ENCODE measurements at places on chromosomes 7 and 10. TPM values are rescaled to one million over a fixed set of nuclear protein-coding genes. Genes with fewer than 3 reads are reported as not detected.

GRCh38 chr10:30759423-30759822 is 129.9 kb upstream of the LYZL2 start:
- no peaks in the 10 kb centered on the region for H3K4me1 ChIP-seq
- no peaks in the 10 kb centered on the region for H3K36me3 ChIP-seq
- H3K27me3 ChIP-seq = no peaks in the 10 kb centered on the region
- no peak overlapping the region for H3K27ac ChIP-seq

DNA sequence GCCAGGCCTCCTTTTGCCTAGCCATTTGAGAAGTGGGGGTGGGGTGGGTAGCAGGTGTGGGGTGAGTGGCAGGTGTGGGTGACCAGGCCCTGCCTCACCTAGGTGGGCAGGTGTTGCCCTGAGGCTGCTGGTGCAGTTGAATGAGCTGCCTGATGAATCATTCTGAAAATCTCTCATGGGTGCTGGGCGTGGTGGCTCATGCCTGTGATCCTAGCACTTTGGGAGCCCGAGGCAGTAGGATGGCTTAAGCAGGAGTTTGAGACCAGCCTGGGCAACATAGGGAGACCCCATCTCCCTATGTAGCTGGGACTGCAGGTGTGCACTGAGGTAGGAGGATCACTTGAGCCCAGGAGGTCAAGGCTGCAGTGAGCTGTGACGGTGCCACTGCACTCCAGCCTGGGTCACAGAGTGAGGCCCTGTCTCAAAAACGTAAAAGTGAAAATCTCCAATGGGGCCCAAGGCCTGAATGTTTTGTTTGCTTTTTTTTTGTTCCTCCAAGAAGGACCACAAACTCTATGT is 17.7 kb downstream of the TSPAN14 start:
- H3K4me3 ChIP-seq = peak overlapping the region; percentile 12
- peaks cover 91% of the 10 kb centered on the region for H3K4me1 ChIP-seq
- peaks cover 5% of the 10 kb centered on the region for H3K36me3 ChIP-seq
- peak overlapping the region; percentile 100 for H3K27ac ChIP-seq
- no peak for DNase-seq

GRCh38 chr7:102272075-102272916 is 14.4 kb upstream of the SH2B2 start:
- no peak overlapping the region for H3K27ac ChIP-seq
- no peaks in the 10 kb centered on the region for H3K36me3 ChIP-seq
- H3K4me3 ChIP-seq = no peak overlapping the region

- peak overlapping the region; percentile 89 for H3K27ac ChIP-seq
- H3K4me3 ChIP-seq = peak overlapping the region; percentile 68
- H3K36me3 ChIP-seq = peaks cover 15% of the 10 kb centered on the region
- DNase-seq = no peak
Measured at GRCh38 chr7:141014125-141014523, 628 bp downstream of the MRPS33 start.

- H3K27me3 ChIP-seq = no peaks in the 10 kb centered on the region
- H3K36me3 ChIP-seq = peaks cover 18% of the 10 kb centered on the region
- peak overlapping the region; percentile 86 for H3K27ac ChIP-seq
- no peak overlapping the region for H3K4me3 ChIP-seq
Measured at GRCh38 chr10:79139124-79139835, 70.5 kb downstream of the ZMIZ1 start.

DNA sequence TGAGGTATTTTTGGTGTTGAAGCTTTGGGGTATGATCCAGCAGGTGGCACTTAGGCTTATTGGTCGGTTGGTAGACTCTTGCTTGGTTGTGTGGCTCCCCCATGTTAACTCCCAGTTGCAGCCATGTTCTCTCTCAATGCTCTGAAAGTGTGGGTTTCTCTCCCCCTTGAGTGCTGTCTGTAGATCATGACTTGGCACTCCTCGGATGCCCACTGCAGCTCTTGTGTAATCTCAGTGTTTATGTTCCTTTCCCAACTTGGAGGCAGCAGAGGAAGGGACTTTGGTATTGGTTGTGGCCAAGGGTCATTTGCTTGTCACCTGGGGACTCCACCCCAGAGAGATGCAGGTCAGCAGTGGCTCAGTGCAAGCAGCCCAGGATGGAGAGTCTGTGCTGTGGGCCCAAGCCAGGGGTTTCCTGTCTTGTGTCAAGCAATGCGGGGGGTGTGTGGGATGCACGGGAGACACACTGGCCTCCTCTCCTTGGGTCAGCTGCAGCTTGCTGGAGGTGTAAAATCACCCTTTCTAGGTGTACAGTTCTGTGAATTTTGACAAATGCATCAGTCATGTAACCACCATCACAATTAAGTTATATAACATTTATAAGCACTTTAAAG is 36.9 kb downstream of the PIK3CG start:
- DNase-seq = no peak
- H3K4me3 ChIP-seq = no peak overlapping the region
- H3K27ac ChIP-seq = no peak overlapping the region
- H3K4me1 ChIP-seq = no peaks in the 10 kb centered on the region
- H3K36me3 ChIP-seq = no peaks in the 10 kb centered on the region
- no peaks in the 10 kb centered on the region for H3K27me3 ChIP-seq

- DNase-seq = no peak
- H3K4me1 ChIP-seq = no peaks in the 10 kb centered on the region
- no peak overlapping the region for H3K27ac ChIP-seq
Measured at GRCh38 chr7:124956160-124956559, 26.5 kb upstream of the POT1 start.

GRCh38 chr10:96488161-96488935 is 25.4 kb downstream of the TLL2 start:
- no peaks in the 10 kb centered on the region for H3K27me3 ChIP-seq
- no peak for DNase-seq
- H3K36me3 ChIP-seq = no peaks in the 10 kb centered on the region

DNA sequence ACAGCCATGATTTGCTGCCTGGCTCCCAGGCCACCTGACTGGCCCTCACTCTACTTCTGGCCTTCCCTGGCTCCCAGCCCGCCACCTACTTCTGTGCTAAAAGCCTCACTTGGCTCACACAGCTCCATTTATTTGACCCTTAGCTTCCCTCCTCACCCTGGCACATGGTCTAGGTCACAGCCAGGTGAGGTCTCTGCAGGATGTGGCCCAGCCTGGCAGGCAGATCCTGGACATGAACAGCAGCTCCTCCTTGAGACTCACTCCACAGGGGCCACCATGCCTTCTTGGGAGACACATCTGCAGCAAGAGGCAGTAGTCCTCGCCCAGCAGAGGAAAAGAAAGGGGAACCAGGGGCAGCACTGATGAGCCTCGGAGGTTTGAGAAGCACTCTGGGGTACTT is 64.6 kb downstream of the GRID1 start:
- no peaks in the 10 kb centered on the region for H3K36me3 ChIP-seq
- no peaks in the 10 kb centered on the region for H3K4me1 ChIP-seq
- H3K27me3 ChIP-seq = no peaks in the 10 kb centered on the region
- no peak overlapping the region for H3K27ac ChIP-seq
- no peak for DNase-seq
- H3K4me3 ChIP-seq = no peak overlapping the region

- no peaks in the 10 kb centered on the region for H3K27me3 ChIP-seq
- H3K36me3 ChIP-seq = no peaks in the 10 kb centered on the region
- DNase-seq = no peak
- H3K4me1 ChIP-seq = peaks cover 3% of the 10 kb centered on the region
- H3K27ac ChIP-seq = peak overlapping the region; percentile 80
- no peak overlapping the region for H3K4me3 ChIP-seq
Measured at GRCh38 chr7:99102809-99103690, 40.9 kb downstream of the SMURF1 start.

DNA sequence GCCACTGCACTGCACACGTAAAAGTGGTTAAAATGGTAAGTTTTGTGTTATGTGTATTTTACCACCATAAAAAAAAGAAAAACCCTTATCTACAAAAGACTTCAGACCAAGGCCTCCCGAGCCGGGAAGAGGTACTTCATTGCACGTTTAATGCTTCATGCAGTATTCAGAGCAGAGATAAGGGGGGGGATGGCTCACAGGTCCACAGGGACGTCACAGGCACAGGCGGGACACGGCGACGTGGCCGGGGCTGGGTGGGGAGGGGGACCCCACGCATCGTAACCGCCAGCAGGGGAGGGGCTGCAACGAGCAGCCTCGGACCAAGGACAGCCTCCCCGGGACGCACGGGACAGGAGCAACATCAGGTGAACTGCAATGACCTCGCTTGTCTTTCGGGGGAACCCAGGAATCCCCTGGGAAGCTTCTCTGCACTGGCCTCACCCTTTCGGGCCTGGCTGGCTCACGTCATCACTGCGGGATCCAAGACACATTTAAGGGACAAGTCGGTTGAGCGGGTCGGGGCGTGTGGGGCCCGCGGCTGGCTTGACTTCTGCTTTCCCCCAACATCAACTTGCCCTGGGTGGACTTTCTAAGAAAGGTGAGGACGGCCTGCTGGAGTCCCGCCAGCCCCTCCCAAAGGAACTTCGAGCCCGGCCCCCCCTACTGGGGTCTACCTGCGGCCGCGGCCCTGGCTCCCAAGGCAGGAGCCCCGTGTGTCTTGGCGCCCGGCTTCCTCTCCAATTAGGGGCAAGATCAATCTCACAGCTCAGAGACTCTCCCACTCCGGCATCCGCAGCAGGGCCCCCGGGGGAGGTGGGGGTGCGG is 29.6 kb upstream of the PDGFA start:
- no peak for DNase-seq
- no peak overlapping the region for H3K4me3 ChIP-seq
- H3K27me3 ChIP-seq = no peaks in the 10 kb centered on the region

DNA sequence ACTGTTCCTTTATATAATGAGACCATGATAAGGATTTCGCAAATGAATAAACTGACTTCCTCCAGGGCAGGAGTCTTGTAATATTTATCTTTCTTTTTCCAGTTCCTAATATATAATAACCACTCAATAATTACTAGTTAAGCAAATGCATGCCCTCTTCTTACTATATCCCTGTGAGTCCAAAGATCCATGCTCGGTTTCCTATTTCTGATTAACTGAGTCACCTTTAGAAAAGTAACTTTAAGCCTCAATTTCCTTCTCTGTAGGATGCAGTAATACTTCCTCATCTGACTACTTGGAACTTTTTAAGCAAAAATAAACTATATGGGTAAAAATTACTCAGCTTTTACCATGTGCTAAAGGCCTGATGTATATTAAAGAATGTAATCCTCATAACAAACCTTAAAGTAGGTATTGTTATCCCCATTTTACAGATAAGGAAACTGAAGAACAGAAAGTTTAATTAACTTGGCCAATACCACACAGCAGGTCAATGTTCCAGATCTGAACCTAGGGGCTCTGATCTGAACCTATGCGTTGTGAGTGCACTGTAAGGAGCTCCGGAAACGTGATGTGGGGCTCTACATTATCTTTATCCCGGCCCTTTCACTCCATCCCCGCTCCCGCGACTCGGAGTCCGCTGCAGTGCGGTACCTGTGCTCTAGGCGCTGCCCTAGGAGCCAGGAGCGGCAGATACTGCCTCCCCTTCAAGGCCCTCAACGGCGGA is 458 bp downstream of the COX15 start:
- peaks cover 27% of the 10 kb centered on the region for H3K4me1 ChIP-seq
- no peaks in the 10 kb centered on the region for H3K27me3 ChIP-seq
- no peaks in the 10 kb centered on the region for H3K36me3 ChIP-seq
- DNase-seq = no peak
- H3K4me3 ChIP-seq = peak overlapping the region; percentile 77

DNA sequence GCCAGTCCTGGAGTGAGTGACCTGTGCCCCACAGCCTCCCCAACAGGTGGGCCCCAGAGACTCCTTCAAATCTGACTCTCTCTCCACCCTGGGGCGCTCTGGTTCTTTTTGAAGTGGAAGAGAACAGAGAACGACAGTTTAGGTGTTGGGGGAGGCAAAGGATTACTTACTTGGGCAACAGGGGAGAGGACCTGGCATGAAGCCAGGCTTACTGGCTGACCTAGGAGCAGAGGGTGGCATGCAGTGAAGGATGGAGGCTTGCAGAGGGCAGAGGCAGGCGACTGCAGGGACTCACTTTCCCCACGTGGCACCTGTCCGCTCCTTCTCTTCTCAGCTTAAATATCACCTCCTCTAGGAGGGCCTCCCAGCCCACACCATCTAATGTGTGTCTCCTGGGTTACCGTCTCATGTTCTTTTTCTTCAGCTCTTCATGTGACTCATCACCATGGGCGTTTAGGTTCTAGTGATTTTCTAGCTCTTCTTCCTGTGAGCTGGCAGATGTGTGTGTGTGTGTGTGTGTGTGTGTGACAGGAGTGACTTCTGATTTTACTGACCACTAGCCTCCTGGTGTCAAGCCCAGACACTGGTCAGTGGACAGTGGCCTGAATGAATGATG is 15.5 kb downstream of the LZTS2 start:
- no peaks in the 10 kb centered on the region for H3K36me3 ChIP-seq
- H3K4me3 ChIP-seq = no peak overlapping the region
- H3K4me1 ChIP-seq = peaks cover 15% of the 10 kb centered on the region
- no peak overlapping the region for H3K27ac ChIP-seq
- H3K27me3 ChIP-seq = no peaks in the 10 kb centered on the region
- no peak for DNase-seq

DNA sequence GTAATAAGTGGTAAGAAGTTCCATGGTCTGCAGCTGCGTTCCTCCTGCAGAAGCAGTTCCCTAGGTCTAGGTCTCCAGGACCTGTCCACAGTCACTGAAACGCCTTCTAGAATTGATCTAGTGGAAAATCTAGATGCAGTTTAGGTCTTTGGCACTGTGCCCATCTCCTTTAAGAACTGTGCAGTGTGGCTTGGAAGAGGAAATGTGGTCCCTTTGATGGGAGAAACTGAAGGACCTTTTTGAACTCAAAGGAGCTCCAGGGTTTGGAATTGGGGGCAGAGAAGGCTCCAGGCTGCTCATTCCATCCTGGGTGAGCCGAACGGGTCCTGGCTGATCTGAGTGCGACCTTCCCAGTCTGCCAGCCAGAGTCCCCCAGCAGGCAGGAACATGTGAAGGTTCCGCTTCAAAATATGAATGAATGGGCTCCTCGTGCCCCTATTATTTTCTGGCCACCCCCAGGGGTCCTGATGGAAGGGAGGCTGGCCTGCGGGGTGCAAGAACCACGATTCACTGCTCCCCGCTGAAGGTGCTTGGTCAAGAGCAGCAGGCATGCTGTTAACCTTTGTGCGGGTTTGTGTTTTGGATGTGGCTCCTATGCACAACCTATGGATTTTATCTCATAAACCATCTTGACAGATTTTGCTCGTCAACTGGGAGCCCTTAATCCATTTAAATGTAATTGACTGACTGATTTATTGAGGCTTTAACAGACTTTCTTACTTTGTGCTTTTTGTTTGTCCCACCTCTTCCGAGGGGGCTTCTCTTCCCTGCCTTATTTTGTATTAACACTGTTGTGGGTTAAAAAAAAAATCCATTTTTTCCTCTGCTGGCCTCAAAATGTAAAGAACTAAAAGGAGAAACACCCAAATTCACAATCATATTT is 36.7 kb downstream of the ZNF467 start:
- peaks cover 7% of the 10 kb centered on the region for H3K4me1 ChIP-seq
- peaks cover 27% of the 10 kb centered on the region for H3K36me3 ChIP-seq
- H3K27me3 ChIP-seq = no peaks in the 10 kb centered on the region
- H3K4me3 ChIP-seq = no peak overlapping the region
- no peak overlapping the region for H3K27ac ChIP-seq
- DNase-seq = no peak

The PANK1 gene
- 12.6 TPM for total RNA-seq

The COL13A1 gene
- total RNA-seq = 2.0 TPM

The ADRB1 gene
- total RNA-seq = not detected

The THSD7A gene
- total RNA-seq = not detected

The CALML5 gene
- 21.2 TPM for total RNA-seq
